Amniotic epithelial cell (primary cell): ENCODE measurements at places on chromosomes 4 and X.
A peak's percentile ranks its signal among the peaks of the same experiment; 100 is the strongest.

DNA sequence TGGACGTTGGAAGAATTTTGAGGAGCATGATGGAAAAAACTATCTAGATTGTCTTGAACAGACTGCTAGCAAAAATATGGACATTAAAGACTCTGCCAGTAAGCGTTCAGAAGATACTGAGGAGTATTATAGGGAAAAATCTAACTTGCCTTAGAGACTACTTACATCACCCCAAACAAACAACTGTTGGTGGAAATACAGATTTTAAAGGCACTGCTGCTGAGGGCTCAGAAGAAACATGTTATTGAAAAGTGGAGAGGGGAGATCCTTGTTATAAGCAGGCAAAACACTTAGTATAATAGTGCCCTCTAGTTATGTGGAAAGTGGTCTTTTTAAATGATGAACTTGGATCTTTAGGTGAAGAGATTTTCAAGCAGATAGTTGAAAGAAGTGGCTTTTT is 29.2 kb downstream of the MAD2L1 start:
- no peak for DNase-seq

DNA sequence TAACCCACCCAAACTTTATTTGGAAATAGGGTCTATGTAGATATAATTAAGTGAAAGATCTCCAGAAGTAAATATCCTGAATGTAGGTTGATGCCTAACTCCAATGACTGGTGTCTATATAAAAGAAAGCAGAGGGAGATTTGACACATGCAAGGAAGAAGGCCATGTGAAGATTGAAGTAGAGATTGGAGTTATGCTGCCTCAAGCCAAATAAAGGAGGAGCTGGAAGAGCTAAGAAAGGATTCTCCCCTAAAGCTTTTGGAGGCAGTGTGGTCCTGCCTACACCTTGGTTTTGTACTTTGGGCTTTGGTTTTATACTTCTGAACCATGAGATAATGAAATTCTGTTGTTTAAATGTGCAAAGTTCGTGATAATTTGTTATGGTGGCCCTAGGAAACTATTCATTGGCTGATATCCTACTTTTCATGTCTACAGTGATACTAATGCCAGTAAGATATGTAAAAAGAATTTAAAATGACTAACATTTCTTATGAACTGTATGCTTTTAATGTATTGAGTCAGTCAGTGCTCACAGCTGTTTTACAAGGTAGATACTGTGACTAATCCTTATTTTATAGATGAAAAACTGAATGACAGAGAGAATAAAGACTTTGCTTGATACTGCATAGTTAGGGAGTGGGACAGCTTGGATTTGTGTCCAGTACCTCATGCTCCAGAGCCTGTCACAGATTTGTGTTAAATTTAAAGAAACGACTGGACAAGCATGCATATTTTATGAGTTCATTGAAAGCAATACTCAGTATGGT is 5.9 kb upstream of the RAB40AL start:
- DNase-seq: no peak

- no peak for DNase-seq
Measured at GRCh38 chr4:151841107-151841506, 80.3 kb upstream of the GATB start.

- DNase-seq: peak; percentile 32
Measured at GRCh38 chrX:130055103-130055502, 55.2 kb downstream of the ELF4 start.

DNA sequence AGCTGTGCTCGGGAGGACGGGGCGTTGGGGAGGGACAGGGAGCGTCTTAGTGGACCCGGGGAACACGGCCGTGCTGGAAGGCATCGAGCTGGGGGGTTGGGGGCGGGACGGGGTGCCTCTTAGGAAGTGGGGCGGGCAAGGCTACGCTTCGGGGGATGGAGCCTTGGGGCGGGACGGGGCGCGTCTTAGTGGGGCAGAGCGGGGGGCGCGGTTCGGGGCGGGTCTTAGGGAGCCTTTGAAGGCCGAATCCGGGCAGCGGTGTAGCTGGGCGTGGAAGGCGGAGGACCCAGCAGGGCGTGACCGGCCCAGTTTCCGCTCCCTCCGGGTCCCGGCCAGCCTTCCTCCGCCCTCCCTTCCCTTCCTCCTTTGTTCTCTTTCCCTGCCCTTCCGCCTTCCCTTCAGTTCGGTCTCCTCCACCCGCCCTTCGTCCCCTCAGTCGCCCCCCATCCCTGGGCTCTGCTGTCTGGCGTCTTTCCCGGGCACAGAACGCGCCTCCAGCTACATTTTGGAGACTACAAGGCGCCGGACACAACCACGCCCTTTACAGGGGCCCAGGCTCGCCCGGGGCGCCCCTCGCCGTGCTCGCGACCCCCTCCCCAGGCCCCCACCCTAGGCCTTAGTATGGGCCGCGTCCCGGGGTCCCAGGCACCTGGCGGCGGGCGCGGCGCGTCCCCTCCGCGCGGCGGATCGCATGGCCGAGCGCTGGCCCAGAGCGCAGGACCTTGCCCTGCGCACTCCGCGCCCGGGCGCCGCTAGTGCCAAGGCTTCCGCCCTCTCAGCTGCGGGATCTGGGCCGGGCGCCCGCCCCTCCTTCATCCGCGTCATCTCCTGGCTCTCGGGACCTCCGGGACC is at the start of gene ARSD:
Gene ARSD, minus strand, starts transcription at position 757 of the 852 bp plus-strand sequence. Its CDS starts 64 bp downstream, at position 693.
- DNase-seq: peak; percentile 88

GRCh38 chr4:107837776-107838618 is 13.3 kb downstream of the SGMS2 start:
- DNase-seq: peak; percentile 66

DNA sequence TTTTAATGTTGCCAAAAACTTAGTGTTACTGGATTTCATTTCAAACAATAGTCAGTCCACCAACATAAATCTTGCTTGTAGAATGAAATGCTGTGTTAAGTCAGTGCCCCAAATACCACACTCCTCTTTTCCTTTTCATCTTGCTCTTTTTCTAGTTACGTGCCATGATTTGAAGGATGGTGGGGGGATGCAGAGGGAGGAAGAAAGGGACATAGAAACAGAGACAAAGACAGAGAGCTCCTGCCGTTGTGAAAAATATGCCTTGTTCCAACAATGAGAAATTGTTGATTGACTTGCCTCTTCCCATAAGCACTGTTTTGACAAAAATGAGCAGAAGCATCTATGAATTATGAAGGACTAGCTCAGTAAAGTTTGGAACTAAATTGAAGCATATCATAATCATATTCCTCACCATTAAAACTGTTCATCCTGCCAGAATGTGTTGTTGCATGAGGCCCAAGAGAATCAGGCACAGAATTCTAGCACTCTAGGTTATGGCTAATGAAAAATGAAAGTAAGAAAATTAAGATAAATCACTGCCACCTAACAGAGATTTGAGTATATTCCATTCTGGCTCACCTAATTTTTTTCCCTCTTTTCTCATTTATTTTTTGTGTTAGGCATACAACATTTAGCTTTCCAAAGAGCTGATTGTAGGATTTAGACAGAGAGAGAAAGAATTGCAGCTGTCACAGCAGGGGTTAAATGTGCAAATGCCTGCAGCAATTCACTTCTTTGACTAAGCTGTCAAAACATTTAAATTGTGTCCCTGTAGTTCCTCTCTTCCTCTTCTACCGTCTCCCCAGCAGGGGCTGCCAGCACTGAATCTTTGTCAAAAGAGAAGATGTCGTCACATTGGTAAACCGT is 111.6 kb upstream of the PTPN13 start:
- no peak for DNase-seq

DNA sequence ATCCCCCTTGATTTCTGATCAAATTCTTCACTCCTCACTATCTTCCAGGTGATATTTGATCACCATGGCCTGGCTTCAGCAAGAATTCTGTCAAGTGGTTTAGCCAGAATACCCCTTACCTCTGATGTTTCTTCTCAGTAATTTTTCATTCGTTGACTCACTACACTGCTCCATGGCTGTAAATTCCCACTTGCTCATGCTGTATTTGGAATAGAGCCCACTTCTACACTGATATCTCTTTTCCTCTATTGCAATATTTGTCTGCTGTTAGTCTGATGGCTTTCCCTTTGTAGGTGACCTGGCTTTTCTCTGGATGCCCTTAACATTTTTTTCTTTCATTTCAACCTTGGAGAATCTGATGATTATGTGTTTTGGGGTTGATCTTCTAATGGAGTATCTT is 73.9 kb upstream of the DIPK2B start:
- DNase-seq: peak; percentile 36
